Caco-2 (cell line): ENCODE measurements at places on chromosomes 2 and 18. TPM values are rescaled to one million over a fixed set of nuclear protein-coding genes. Genes with fewer than 3 reads are reported as not detected.

GRCh38 chr18:40357536-40357935 lies 1597.5 kb upstream of the PIK3C3 start:
- DNase-seq: no peak

The SLC5A7 gene
- total RNA-seq: not detected in 2 replicates

DNA sequence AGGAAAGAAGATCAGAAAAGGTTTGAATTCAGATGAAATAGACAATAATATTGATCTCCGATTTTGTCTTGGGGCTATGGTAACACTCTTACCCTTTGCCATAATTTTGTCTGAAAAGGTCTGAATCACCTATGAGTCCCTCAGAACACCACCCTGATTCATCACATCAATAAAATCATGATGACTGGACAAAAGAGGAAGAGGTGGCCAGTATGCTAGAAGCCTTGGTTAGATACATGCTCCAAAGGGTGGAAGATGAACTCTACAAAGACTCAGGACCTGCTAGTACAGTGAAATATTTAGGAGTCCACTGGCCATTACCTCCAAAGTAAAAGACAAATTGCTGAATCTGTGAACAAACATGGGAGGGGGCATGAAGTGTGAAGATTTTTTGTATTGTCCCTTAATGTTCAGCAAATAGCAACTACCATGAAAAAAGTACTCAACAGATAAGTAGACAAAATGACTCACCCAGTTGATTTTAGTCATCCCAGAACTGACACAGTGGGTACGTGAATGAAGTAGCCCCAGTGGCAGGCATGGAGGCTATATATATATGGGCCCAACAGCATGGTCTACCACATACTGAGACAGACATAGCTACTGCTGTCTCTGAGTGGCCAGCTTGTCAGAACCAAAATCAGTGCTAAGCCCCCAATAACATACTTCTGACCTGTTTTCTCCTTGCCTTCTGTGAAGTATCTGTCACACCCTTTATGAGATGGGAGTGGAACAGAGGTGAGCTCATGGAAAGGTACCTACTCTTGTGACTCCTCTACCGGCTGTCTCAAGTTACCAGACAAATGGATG lies 36.5 kb upstream of the GLS start:
- DNase-seq: no peak

- DNase-seq: no peak
Measured at GRCh38 chr2:187615364-187615763, 61.1 kb upstream of the TFPI start.

The IL36A gene
- total RNA-seq: not detected in 2 replicates
